ENCODE measurements at places on chromosomes 2 and 18.

DNA sequence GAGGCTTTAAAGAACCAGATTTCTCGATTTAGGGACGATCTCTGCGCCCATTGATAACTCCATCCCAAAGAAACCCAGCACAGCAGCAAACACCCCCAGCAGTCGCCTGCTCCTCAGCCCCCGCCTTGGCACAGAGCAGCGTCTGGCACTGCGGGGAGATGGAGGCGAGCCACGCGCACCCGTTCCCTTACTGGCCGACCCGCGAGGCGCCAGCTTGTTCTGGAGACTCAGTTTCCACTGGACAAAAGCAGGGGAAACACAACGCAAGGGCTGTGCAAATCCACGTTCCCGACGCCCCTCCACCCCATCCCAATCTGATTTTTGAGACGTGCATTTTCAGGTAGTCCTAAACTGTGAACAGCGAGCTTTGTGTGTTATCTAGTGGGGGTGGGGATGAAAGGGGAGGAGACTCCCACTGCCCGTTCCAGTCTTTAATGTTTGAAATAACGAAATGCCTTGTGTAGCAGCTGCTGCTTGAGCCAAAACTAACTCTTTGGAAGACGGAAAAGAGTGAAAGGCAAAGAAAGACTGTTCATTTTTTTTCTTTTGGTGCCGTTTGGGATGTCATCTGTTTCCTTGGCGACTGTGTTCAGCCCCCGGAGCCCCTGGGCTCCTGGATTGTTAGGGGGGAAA is 143.2 kb downstream of the MEIS1 start:
- no peak for DNase-seq

GRCh38 chr2:38546064-38546463 is 56.7 kb downstream of the HNRNPLL start:
- DNase-seq, result no peak

DNA sequence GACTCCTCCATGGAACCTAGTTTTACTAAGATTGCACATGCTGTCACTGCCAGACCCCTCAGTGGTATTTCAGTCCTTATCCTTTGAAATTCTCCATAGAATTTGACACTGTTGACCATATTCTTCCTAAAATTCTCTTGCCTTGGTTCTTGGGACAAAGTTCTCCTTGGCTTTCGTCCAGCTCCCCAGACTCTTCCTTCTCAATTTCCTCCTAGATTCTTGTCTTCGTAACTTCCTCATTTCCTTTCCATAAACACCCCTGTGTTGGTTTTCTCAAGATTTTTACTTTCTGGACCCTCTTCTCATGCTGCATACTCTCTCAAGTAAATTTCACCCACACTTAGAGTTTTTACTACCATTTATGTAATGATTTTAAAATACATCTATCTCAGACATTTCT is 96.6 kb upstream of the TWSG1 start:
- DNase-seq, result no peak

DNA sequence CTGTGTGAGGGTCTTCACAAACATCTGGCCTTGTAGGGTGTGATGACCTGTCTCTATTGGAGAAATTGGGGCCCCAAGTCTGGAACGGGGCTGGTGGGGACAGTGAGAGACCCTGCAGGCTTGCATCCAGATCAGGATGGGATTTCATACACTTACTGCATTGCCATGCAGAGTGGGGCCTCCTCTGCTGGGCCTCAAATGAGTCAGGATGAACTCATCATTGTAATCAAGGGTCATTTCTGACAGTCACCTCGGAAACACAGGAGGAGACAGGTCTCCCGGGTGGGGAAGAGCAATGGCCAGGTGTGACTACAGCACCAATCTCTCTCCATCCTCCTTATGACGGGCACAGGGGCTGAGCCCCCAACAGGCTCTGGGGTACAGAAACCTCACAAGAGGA is 48.1 kb upstream of the GALR1 start:
- no peak for DNase-seq

GRCh38 chr18:22165603-22166068 is 3.8 kb upstream of the GATA6 start:
- no peak for DNase-seq

DNA sequence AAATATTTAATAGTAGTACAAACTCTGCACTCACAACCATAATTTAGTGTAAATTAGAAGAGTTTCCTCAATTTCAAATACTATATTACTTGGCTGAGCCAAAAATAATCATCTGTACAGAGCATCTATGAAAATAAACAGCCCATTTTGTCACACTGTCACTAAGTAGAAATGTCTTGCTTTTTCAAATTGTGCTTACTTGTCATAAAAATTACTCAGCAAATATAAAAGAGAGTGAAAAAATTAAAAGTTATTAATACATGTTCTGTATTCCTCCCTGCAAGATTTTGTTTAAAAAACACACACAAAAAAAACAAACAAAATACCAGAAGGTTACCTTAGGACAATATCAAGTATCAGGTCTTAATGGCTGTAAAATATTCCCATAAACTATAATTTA is 155.7 kb downstream of the DLGAP1 start:
- DNase-seq, result no peak

- DNase-seq, result no peak
Observed at GRCh38 chr2:225131898-225132297, 89.6 kb upstream of the DOCK10 start.

- no peak for DNase-seq
Observed at GRCh38 chr2:149061133-149061745, 22.7 kb downstream of the LYPD6B start.
